ENCODE measurements at places on chromosomes 6 and 20.

GRCh38 chr6:56387621-56388414 is 140.4 kb upstream of the COL21A1 start:
- no peak for DNase-seq

DNA sequence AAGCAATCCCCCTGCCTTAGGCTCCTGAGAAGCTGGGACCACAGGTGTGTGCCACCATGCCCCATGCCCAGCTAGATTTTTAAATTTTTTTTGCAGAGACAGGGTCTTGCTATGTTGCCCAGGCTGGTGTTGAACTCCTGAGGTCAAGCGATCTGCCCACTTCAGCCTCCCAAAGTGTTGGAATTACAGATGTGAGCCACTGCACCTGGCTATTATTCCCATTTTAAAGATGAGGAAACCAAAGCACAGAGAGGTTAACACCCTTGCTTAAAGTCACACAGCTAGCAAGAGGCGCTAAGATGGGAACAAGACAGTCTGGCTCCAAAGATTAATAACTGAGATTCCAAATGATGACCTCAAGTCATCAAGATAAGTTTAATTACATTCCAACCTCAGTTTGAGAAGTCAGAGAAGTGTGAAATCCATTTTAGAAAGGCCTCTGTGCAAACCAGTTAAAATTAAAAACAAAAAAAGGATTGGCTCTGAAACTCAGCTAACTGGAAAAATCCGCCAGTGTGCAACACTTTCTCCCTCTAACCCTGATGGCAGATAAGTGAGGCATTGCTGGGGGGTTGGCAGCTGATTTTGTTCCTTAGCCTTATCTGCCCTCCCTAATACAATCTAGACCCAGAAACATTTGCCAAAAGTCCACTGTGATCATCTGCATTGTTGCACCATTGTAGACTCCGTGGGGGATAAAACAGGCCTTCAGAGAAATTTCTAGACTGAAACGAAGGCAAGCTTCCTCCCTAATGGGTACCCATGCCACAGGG is 55.5 kb downstream of the CPNE5 start:
- no peak for DNase-seq

DNA sequence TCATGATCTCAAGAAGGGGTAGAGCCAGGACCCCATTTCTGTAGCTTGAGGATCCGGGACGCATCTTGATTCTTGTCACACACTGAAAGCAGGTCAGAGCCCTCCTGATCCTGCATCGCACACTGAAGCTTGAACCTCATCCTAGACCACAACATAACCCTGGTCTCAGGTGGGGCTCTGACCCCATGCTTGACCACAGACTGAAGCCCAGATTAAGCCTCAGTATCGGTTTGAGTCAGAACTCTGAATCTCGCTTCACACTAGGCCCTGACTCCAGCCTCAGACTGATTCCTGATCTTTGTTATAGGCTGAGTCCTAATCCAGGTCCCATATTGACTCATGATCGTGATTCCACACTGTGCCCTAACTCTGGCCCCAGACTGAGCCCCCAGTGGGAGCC is 8.5 kb upstream of the RSPO4 start:
- DNase-seq = peak; percentile 68

- DNase-seq = no peak
Observed at GRCh38 chr6:167474725-167475124, 149.8 kb downstream of the TTLL2 start.

DNA sequence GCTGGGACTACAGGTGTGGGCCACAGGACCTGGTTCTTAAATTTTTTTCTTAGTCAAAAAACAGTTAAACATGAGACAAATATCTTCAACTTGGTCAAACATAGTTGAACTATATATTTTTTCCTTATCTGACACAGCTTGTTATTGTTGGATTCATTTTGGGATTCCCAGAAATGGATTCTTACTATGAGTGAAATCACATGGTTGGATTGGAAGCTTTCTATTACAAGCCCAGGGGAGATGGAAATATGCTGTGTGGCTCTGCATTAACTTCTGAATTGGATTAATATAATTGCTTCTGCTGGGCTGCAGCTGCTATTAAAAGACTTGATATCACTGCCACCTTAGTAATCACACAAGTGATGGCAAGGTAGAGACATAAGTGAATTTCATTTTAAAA is 126.4 kb upstream of the DUSP22 start:
- DNase-seq = no peak

DNA sequence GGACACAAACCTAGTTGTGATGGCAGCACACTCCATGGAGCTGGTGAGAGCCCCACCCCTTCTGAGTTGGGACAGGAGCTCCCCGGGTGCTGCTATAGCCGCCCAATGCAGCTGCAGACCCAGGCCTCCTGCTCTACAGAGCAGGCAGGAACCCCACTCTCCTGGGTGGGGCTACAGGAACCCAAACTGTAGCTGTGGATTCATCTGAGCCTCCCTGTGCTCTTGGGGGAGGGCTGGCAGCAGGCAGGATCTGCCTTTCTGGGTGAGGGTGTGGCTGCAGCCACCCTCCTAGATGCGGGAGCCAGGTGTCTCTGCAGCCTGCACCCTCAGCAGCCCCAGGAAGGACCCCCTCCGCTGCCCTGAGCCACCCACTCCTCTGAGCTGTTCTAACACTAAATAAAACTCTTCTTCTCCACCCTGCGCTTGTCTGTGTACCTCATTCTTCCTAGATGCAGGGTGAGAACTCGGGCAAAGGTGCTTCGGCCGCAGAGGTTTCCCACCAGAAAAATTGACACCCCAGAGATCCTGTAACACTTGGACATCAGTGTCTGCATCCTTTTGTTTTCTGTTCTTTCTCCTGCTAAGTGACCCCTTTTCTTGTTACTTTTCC is 55.2 kb upstream of the KIF13A start:
- DNase-seq = no peak

DNA sequence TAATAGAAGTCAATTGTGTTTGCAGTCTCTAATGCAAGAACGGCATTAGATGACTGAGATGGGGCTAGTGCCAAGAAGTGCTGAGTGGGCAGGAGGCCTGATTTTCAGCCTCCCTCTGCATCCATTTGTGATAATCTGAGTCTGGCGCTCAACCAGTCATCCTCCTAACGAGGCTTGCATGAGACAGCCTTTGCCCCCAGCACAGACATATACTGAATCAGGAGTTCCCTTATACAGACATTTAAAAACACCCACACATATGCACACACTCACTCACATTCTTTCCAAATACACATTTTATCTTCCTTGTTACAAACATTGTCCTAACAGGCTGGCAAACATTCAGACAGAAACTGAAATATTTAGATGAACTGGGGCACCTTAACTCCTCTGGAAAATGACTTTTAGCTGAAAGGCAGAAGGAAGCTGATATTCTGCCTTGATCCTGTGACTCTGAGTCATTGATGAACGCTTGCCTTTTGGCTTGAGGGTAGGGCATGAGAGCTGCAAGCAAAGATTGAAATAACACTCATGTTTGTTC is 562.3 kb downstream of the DHX35 start:
- no peak for DNase-seq

GRCh38 chr6:37242429-37243052 is 15.0 kb upstream of the TBC1D22B start:
- DNase-seq = no peak

GRCh38 chr6:286681-287488 is 5.4 kb upstream of the DUSP22 start:
- DNase-seq = no peak

GRCh38 chr6:155706806-155707205 is 251.2 kb upstream of the NOX3 start:
- DNase-seq = no peak

DNA sequence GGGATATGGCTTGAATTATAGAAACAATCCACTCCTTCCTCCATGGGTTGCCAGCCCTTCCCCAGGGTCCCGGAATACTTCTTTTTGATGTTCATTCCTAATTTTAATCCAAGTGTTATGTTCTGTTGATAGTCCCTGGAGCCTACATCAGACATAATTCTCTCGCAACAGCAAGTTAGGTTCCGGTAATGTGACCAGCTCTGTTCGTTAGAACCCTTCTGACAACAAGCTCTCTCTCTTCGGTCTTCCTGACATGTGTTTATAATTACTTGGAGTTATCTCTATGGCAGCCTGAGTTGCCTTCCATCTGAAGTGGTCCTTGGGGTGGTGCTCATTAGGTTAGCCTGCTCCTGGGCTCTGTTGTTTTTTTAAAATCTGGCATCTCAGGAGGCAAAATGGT is 506.9 kb upstream of the JARID2 start:
- DNase-seq = no peak

GRCh38 chr6:73515204-73515655 is 5.6 kb downstream of the EEF1A1 start:
- peak; percentile 62 for DNase-seq

DNA sequence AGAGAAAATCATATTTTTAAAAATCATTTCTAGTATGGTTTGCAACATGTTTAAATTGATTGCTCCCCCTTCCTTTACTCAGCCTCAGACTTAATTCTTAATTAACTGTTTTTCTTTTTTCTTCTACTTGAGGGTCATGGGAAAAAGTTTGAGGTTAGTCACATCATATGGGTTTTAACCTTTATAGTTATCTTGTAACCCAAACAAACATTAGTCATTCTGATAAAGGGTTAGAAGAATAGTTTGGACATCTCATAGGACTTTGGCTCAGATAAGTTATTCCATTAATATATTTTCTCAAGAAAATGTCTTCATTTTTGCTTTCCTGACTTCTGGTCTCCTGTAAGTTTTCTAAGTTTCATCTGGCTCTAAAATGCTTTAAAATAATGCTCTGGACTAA is 34.5 kb upstream of the TSPYL1 start:
- no peak for DNase-seq

DNA sequence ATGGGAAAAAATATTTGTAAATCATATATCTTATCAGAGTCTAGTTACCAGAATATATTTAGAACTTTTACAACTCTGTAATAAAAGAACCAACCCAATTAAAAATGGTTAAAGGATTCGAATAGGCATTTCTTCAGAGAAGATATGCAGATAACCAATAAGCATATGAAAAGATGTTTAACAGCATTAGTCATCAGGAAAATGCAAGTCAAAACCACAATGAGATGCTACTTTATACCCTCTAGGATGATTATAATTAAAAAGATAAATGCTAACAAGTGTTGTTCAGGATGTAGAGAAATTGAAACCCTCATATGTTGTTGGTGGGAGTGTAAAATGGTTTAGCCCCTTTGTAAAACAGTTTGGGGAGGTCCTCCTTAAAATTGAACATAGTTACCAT is 94.1 kb downstream of the LRRC1 start:
- DNase-seq = no peak

DNA sequence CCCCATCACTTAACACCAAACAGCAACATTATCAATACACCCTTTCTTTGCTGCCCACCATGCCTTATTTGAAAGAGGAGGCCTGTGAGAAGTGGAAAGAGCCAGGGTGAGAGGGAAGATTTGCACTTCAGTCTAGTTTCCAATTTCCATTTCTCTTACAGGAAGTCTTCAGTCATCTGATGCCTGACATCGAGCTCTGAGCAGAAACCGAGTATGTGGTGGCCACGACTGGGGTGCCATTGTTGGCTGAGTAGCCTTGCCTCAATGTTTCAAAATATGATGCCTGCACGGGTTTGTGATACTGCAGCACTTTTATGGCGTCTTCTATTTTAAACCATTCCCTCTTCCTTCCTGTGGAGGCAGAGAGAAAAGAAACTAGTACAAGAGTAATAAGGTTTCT is 39.8 kb upstream of the SMIM29 start:
- peak; percentile 53 for DNase-seq

- peak; percentile 57 for DNase-seq
Observed at GRCh38 chr20:39885975-39886649, 802.9 kb downstream of the MAFB start.

GRCh38 chr6:167115054-167115453 is 7.8 kb upstream of the CCR6 start:
- no peak for DNase-seq

- no peak for DNase-seq
Observed at GRCh38 chr6:137217801-137218472, 1.2 kb downstream of the IFNGR1 start.

DNA sequence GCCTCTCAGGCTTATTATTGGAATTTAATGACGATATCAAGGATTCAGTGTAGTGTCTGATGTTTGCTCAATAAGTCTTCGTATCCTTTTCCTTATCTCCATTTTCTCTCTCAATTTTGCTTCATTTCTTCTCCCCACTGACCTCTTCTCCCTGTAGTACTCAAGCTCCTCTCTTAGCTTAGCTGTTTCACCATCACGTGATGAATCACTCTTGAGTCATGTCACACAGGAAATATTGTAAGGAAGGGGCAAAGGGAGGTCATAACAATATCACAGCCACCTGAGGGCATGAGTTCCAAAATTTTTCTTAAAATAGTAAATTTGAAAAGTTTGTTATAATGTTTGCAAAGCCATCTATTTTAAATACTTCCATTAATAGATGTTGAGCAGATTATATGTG is 392.2 kb upstream of the MARCKS start:
- DNase-seq = no peak

GRCh38 chr6:125798734-125799508 is 8.2 kb downstream of the NCOA7 start:
- DNase-seq = peak; percentile 32

- DNase-seq = no peak
Observed at GRCh38 chr20:10572853-10573252, 100.9 kb downstream of the JAG1 start.

DNA sequence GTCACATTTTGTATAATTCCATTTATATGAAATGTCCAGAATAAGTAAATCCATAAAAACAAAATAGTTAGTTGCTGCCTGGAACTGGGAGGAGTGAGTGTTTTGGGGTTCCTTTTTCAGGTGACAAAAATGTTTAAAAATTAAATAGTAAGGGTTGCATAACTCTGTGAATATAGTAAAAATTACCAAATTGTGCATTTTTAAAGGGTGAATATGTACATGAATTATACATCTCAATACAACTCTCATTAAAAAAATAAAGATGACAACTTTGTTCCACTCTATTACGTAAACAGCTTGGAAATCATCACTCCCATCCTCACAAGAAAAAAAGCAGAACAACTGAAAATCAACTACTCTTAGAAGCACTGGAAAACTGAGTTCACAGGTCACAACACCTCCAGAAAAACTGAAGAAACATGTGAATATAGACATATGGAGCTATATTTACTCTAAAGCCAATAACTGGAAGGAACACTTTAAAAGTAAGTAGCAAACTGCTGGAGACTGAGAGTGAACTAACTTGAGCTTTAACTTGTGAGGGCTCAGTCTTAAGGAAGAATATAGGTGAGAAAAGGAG is 40.0 kb downstream of the RANBP9 start:
- DNase-seq = no peak

- no peak for DNase-seq
Observed at GRCh38 chr20:8033151-8033841, 13.7 kb upstream of the TMX4 start.

All from MM.1S (cell line).